ENCODE measurements at places on chromosomes 2 and 18.

DNA sequence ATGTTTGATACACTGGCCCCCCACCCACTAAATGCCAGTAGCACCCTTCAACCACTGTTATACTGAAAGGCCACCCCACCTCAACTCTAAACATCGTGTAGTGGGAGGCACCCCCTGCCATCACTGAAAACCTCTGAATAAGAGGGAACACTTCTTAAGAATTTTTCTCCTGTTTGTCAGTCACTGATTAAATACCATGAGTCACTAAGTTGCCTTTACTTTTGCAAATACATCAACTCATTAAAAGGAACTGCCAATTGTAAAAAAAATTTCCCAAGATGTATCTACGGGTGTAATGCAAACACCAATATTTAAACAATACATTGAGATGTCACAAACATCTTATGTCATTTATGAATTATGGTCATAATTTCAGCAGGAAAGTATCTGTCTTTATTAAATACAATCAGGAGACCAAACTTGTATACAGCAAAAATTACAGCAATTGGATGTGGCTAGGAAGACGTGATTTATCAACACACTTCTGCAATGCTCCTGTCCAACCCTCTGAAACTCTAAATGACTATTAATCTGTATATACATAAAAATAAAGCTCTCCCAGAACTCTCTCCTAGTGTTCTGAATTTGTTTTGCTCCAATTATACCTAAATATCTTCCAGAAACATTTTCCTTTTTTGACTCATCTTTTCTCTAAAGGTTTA is 144.1 kb upstream of the STK17B start:
- H3K27me3 ChIP-seq, result no peaks in the 10 kb centered on the region
- DNase-seq, result no peak
- no peaks in the 10 kb centered on the region for H3K4me1 ChIP-seq
- H3K36me3 ChIP-seq, result no peaks in the 10 kb centered on the region
- no peak overlapping the region for H3K4me3 ChIP-seq
- H3K27ac ChIP-seq, result no peak overlapping the region

DNA sequence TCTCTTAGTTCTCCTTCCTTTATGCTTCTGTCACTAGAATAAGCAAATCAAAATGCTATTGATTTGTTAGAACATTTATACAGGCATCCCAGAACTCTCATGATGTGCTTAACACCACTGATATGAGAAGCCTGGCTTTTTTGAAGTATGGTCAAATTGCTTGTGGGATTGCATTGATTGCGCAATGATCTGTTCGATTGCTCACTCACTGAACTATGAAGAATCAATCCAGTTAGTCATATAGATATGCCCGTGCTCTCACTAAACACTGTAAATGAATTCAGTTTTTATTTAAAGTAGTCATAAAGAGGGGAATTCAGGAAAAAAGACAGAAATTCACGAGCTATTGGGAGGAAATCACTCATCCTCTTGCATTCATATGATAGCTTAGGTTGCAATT is 1237.8 kb downstream of the SUCLG1 start:
- no peak overlapping the region for H3K4me3 ChIP-seq
- no peak overlapping the region for H3K27ac ChIP-seq
- no peak for DNase-seq
- H3K36me3 ChIP-seq, result no peaks in the 10 kb centered on the region
- no peaks in the 10 kb centered on the region for H3K27me3 ChIP-seq

- no peaks in the 10 kb centered on the region for H3K36me3 ChIP-seq
- no peaks in the 10 kb centered on the region for H3K27me3 ChIP-seq
- no peaks in the 10 kb centered on the region for H3K4me1 ChIP-seq
- no peak for DNase-seq
Measured at GRCh38 chr18:13416848-13417247, 198.3 kb downstream of the LDLRAD4 start.

DNA sequence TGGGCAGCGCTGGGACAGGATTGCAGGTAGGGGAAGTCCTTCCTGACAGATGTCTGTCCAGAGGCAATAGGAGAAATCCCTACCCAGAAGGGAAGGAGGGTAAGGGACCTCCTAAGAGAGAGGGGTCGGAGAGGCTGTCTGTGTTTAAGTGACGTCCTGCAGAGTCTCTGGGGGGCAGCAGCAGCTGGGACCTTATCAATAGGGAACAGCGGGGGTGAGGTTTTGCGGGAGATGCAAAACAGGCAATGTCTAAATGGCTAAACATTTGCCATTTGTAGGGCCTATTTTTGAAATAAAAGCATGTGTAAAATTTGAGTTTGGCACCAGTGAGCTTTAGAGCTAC is 108.7 kb upstream of the HS6ST1 start:
- no peaks in the 10 kb centered on the region for H3K36me3 ChIP-seq
- no peaks in the 10 kb centered on the region for H3K4me1 ChIP-seq
- no peak for DNase-seq
- no peak overlapping the region for H3K27ac ChIP-seq
- H3K27me3 ChIP-seq, result no peaks in the 10 kb centered on the region

DNA sequence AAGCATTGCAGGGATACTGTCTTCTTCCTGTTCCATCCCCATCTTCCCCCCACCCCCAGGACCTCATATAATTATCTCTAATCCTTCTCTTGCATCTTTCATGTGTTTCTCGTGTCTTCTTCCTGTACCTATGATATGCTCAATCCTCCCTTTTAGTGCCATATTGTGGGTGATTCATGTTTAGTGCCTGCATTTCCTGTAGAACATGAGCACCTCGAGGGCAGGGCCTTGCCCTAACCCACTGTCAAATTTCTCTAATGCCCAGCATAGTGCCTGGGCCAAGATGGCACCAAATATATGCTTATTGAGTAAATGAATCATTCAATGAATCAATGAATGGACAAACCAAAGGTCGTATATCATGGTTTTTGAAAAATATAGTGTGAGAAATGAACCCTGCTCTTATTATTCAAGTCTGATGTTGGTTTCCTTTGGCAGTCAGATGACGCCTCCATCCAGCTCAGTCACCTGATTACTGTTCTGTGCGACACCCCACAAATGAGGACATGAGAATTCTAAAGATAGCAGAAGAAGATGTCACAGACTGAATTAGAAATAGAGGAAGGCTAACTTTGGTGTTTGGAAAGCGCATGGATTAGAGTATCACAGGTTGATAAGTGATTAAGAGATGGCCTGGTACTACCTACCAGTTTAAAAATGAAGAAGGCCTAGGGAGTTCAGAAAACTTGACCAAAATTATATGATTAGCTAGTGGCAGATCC is 278.4 kb downstream of the PRKCE start:
- no peak overlapping the region for H3K4me3 ChIP-seq
- no peaks in the 10 kb centered on the region for H3K36me3 ChIP-seq
- H3K27me3 ChIP-seq, result no peaks in the 10 kb centered on the region
- H3K4me1 ChIP-seq, result no peaks in the 10 kb centered on the region
